ENCODE measurements at places on chromosomes 7 and 10. TPM values are rescaled to one million over a fixed set of nuclear protein-coding genes. Genes with fewer than 3 reads are reported as not detected.

PNLIPRP1 gene
- not detected for total RNA-seq

MEOX2 gene
- 1.2 TPM for total RNA-seq

DNA sequence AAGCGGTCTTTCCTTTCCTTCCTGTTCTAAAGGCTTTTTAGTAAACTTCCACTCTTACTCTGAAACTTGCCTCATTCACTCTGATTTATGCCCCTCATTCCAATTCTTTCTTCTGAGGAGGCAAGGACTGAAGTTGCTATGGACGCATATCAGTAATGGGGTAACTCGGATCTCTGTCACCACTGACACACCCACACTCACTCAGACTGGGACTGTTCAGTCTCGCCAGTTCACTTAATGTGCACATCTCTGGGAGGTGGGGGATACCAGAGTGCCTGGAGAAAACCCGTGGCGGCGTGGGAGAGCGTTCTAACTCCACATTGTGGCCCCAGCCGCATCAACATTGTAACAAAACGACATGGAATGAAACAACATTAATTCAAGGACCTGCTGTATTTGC is 1139.3 kb upstream of the CELF2 start:
- DNase-seq, result no peak
- H3K36me3 ChIP-seq, result no peaks in the 10 kb centered on the region
- H3K4me1 ChIP-seq, result no peaks in the 10 kb centered on the region
- H3K27ac ChIP-seq, result no peak overlapping the region
- H3K27me3 ChIP-seq, result no peaks in the 10 kb centered on the region

DNA sequence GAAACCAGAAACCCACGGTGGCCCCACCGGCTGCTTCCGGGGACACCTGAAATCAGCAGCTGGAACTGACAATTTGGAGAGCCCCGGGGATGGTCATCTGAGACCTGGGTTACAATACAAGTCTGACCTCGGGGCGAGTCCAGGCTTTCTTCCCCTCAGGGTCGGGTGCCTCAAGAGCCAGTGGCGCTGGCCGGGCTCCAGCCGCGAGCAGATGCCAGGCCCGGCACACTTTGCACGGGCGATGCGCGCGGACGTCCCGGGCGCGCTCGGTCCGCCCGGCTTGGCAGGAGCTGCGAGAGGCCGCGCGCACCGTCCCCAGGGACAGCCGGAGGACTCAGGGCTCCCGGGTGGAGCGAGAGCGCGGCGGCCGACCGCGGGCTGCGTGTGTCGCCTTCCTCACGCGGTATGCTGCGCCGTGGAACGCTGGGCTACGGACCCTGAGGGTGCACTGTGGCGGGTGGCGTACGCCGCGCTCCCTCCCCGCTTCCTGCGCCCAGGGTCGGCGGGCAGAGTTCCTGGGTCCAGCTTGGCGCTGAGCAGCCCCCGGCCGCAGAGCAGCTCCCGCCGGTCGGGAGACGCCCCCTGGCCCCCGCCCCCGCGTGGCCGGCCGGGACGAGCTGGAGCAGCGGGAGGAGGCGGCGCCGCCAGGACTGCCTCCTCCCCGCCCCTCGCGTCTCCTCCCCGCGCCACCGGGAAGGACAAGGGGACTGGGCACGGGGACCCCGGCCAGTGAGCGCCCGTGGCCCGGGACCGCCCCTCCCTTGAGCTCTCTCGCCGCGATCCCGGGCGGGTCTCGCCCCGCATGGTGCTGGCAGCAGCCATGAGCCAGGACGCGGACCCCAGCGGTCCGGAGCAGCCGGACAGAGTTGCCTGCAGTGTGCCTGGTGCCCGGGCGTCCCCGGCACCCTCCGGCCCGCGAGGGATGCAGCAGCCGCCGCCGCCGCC is at the start of gene RBM20:
RBM20 (plus strand) TSS at position 684 of the 945 bp plus-strand sequence; CDS start at position 803, 119 bp downstream.
- DNase-seq, result peak; percentile 77
- peak within 1 kb of the TSS; percentile 36 for H3K4me3 ChIP-seq
- H3K27ac ChIP-seq, result no peak within 1 kb of the TSS

GRCh38 chr7:14738086-14738485 is 164.5 kb downstream of the DGKB start:
- H3K27ac ChIP-seq, result no peak overlapping the region
- no peak overlapping the region for H3K4me3 ChIP-seq
- no peaks in the 10 kb centered on the region for H3K27me3 ChIP-seq
- DNase-seq, result no peak

GRCh38 chr7:129828989-129829736 is 123.6 kb downstream of the UBE2H start:
- peaks cover 8% of the 10 kb centered on the region for H3K4me1 ChIP-seq
- DNase-seq, result no peak
- H3K27ac ChIP-seq, result no peak overlapping the region
- no peaks in the 10 kb centered on the region for H3K27me3 ChIP-seq
- peaks cover 6% of the 10 kb centered on the region for H3K36me3 ChIP-seq
- H3K4me3 ChIP-seq, result no peak overlapping the region

- H3K36me3 ChIP-seq, result no peaks in the 10 kb centered on the region
- no peak for DNase-seq
- H3K27ac ChIP-seq, result no peak overlapping the region
- H3K4me1 ChIP-seq, result no peaks in the 10 kb centered on the region
These were observed 40.4 kb downstream of the NKX6-2 start for GRCh38 chr10:132745511-132745910.

All from kidney (tissue), 22 donors.